ENCODE measurements at places on chromosomes 16 and 17. TPM values are rescaled to one million over a fixed set of nuclear protein-coding genes. Genes with fewer than 3 reads are reported as not detected.

SPATA22 gene
- polyA plus RNA-seq = not detected

ERAL1 gene
- 32.6 TPM for polyA plus RNA-seq

RPUSD1 gene
- 27.7 TPM for polyA plus RNA-seq

NETO2 gene
- 0.36 TPM for polyA plus RNA-seq

EXOC3L1 gene
- not detected for polyA plus RNA-seq

CCL1 gene
- not detected for polyA plus RNA-seq

CES1 gene
- polyA plus RNA-seq = 8.1 TPM

SLC25A10 gene
- polyA plus RNA-seq = 7.5 TPM

SOX9 gene
- polyA plus RNA-seq = not detected

TAC4 gene
- not detected for polyA plus RNA-seq

SOX15 gene
- polyA plus RNA-seq = not detected

CIBAR2 gene
- polyA plus RNA-seq = not detected

OR1A1 gene
- not detected for polyA plus RNA-seq

NPIPB13 gene
- not detected for polyA plus RNA-seq

MPP3 gene
- polyA plus RNA-seq = not detected
